ENCODE measurements at places on chromosomes 13 and 19.
A peak's percentile ranks its signal among the peaks of the same experiment; 100 is the strongest.

GRCh38 chr19:35248310-35249145 is at the start of gene LSR:
Gene LSR (plus strand): TSS chr19:35249002. CDS start chr19:35249023, 21 bp downstream.
- DNase-seq: peak; percentile 86

- no peak for DNase-seq
Observed at GRCh38 chr13:99546878-99547277, 45.6 kb downstream of the TM9SF2 start.

- DNase-seq: no peak
Observed at GRCh38 chr13:111950697-111951096, 116.3 kb upstream of the SOX1 start.

- no peak for DNase-seq
Observed at GRCh38 chr19:17473041-17473440, 2.7 kb downstream of the SLC27A1 start.

DNA sequence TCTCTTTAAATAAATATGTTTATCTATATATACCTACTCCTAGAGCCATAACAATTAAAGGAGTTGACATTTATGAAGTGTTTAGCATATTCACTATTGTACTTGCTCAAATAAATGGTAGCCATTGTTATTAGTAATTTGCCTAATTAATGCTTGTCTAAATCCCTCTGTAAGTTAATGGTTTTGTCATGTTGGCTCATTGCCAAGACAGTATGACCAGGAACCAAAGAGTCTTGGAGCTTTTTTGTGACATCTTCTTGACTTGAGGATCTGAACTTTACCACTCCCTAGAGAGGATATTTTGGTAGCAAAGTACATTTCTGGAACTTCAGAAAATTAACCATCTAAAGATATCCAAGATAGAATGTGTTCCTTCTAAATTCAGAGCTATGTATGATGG is 15.5 kb downstream of the FRY start:
- DNase-seq: no peak

DNA sequence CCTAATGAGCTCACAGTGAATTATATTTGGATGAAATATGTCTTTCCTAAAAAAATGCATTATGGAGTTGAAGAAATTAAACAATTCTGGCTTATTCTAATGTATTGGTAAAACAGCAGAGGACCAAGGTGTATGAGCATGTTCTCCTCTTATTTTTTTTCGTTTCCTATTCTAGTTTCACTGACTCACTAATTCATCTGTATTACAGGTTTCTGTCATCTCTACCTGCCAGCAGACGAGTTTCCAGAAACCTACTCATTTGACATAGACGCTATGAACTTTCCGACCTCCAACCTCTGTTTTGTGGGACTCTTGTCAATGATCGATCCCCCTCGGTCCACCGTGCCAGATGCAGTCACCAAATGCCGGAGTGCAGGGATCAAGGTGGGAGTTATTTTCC is 20.3 kb downstream of the ATP12A start:
- no peak for DNase-seq

DNA sequence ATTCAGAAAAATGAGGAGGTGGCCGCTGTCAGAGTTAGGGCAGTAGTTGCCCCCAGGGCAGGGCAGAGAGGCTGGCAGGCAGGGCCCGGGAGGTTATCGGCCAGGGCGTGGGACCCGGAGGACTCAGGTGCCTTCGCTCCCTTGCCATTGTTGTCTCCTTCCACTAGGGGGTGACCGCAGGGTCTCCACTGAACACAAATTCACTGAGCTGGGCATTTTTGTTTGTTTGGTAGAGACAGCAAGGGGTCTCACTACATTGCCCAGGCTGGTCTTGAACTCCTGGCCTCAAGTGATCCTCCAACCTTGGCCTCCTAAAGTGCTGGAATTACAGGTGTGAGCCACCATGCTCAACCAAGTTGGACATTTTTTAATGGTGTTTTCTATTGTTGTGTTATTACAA is 25.1 kb downstream of the CARS2 start:
- DNase-seq: no peak

Measured in GM12864 (cell line).